ENCODE measurements at places on chromosomes 12 and 14.

DNA sequence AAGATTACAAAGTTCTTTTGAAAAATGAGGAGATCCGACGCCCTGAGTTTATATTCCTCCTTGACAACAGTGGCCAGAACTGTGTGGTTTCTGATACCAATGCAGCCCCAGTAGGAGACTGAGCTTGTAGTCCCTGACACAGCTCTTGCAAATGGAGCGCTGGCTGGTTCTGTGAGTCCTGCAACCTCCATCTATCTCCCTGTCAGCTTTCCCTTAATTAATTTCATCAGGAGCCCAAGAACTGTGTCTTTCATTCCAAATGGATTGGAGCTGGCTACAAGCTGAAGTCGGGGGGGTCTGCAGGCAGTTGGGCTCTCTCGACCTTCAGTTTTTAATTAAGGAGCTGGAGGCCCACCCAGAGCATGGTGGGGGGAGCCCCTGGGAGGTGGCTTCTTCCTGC lies 160.6 kb downstream of the ADGRD1 start:
- DNase-seq = no peak

DNA sequence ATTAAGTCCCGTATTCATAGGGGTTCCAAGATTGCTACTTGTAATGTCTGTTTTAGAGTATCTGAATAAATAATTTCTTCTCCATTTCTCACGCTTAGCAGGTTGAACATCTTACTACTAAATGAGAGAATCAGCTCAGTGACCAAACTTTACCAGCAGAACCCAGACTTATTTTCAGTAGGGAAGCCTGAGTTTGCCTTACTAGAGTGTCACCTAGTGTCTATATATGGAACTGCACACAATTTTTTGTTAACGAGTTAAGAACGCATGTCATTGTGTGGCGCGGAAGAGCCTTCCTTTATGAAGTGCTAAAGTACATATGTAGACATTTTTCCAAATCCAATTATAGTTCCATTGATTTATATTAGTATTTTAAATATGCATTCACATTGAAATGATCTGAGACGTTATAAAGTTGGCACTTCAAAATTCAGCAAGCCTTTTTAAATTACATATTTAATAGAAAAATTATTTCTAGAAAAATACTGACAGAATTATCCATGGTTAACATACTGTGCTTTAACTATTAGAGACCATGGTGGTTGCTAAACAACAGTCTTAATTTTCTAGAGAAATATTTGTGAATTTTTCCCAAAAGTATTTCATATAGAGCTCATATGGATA lies 88.3 kb downstream of the RPS29 start:
- peak; percentile 25 for DNase-seq

GRCh38 chr12:52926596-52927234 lies 21.8 kb upstream of the KRT8 start:
- DNase-seq = no peak

DNA sequence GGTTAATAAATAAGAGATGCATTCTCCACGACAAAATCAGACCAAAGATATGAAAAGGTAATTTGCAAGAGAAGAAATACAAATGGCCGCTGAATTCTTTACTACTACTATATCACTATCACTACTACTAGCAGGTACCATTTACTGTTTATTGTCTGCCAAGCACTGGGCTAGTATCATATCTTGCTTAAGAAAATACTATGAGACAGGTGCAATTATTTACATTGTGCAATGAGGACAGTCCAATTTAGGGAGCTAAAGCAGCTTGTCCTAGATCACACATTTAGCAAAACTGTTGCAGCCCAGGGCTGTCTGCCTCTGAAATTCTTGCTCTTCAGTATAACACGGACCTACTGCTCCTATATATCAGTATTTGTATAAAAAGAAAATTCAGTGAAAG lies 52.8 kb downstream of the CRADD start:
- DNase-seq = no peak
